Panc1 (cell line): ENCODE measurements at places on chromosomes 2 and 18.

- no peak for DNase-seq
Observed at GRCh38 chr2:110116033-110116710, 550 bp upstream of the MALL start.

GRCh38 chr18:46759890-46760289 lies 3.0 kb upstream of the ST8SIA5 start:
- no peak for DNase-seq

- no peak for DNase-seq
Observed at GRCh38 chr2:143926736-143927135, 593.2 kb downstream of the ZEB2 start.

- DNase-seq: no peak
Observed at GRCh38 chr18:6441200-6441599, 26.5 kb upstream of the L3MBTL4 start.

DNA sequence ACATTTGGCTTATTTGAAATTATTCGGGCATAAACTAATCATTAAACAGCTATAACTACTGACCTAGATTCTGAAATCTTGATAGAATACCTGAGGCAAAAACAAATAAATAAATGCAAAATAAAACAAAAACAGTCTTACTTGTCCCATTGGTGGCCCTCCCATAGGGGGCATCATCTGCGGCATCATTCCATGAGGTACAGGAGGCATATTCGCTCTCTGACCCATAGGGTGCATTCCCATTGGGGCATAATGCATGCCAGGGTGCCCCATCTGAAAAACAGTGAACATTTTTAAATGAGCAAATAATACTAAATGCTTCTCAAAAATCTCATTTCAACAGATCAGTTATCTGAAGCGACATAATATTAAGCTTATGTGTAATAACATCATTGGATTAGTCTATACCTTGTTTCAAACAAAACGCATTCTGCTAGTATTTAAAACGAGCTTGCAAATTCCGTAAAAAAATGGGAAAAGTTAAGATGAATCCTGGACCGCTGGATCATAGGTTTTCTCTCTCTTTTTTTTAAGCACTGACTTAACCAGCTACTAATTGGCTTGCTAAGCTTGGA lies 1.3 kb downstream of the PRPF40A start:
- DNase-seq: no peak

DNA sequence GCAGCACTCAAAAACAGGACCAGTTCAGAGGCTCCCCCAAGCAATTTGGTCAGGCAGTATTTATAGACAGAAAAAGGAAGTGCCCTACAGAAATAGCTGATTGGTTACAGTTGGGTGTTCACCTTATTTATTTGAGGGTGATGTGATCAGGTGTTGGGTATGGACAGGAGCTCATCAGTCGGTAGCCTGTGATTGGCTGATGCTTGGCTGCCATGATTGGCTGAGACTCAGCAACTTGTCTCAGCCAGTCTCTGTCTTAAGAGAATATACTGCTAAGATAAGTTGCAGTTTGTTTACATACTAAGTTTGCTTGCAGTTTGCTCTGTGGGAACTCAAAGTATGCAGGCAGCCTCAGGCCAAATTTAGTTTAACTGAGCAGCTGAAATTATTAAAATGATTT lies 9.4 kb downstream of the ABCG8 start:
- DNase-seq: peak; percentile 36

GRCh38 chr2:162720559-162721271 lies 117.9 kb downstream of the KCNH7 start:
- DNase-seq: no peak

DNA sequence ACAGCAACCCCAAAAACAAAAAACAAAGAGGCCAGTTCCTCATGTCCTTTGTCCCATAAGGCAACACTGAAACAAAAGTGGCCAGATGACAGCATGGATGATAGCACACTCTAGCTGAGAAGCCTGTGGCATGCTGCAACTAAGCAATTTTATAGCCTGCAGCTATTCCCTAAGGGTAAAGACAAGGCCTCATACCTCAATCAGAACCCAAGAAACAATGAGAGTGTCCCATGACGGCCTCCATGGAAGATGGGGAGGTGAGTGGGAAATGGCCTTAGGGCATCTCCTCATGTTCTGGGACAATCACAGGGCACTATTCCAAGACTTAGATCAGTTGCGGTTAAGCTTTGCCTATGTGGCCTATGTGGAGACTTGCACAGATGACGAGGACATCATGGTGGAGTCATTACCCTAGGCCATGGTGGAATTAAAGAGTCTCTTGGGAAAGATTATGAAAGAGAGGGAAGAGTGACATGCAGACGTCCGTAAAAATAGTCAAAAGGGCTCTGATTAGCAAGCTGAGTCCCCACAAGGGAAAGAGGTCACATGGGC lies 103.1 kb downstream of the INO80D start:
- no peak for DNase-seq

GRCh38 chr2:173940208-173941020 lies 24.8 kb downstream of the SP3 start:
- DNase-seq: no peak

DNA sequence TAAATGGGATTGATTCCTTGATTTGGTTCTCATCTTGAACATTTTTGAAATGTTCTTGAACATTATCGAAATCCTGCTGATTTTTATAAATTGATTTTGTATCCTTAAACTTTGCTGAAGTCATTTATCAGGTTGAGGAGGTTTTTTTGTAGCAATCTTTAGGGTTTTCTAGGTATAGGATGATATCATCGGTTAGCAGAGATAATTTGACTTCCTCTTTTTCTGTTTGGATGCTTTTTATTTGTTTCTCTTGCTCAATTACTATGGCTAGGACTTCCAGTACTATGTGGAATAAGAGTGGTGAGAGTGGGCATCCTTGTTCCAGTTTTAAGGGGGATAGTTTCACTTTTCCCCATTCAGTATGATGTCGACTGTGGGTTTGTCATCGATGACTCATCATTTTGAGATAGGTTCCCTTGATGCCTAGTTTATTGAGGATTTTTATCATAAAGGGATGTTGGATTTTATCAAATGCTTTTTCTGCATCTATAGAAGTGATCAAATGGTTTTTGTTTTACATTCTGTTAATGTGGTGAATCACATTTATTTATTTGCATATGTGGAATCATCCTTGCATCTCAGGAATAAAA lies 201.5 kb upstream of the ZSWIM2 start:
- no peak for DNase-seq

GRCh38 chr2:86636842-86637241 lies 13.2 kb upstream of the RNF103 start:
- DNase-seq: no peak

DNA sequence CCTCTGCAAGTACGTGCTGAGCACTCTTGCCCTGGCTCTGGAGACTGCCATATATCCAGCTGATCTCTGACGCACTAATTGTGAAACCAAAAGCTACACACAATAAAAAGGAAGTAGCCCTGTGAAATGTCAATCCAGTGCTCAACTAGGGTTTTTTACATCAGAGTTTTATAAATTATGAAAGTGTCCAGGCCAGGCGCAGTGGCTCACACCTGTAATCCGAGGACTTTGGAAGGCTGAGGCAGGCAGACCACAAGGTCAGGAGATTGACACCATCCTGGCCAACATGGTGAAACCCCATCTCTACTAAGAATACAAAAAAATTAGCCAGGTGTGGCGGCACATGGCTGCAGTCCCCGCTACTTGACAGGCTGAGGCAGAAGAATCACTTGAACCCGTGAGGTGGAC lies 24.5 kb upstream of the PEX13 start:
- no peak for DNase-seq

GRCh38 chr2:207251573-207252192 lies 85.9 kb upstream of the KLF7 start:
- DNase-seq: no peak

DNA sequence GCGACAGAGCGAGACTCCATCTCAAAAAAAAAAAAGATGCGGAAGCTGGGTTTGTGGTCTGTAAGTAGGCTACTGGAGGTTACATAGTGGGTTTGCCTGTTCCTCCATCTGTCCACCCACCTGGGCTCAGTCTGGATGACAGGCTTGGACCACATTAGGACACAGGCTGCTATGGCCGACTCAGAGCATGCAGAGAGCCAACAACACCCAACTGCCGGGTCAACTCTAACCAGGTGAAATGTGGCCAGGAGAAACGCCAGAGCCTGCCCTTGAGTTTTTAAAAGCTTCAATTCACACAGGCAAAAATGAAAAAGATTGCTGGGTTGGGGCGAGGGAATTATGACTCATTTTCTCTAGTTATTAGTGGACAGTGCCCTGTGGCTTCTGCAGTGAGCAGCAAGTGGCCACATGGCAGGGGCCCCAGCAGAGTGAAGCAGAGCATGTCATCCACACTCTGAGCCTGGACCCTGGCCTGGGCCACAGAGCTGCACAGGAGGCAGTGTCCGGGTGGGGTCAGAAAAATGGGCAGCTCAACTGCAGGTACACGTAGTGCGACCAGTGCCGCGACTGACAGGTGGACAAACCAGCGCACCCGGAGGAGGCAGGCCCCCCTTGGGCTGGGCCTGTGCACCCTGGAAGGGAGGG lies 67.4 kb downstream of the BIN1 start:
- DNase-seq: no peak

GRCh38 chr2:62467475-62468321 lies 38.3 kb downstream of the TMEM17 start:
- DNase-seq: no peak

DNA sequence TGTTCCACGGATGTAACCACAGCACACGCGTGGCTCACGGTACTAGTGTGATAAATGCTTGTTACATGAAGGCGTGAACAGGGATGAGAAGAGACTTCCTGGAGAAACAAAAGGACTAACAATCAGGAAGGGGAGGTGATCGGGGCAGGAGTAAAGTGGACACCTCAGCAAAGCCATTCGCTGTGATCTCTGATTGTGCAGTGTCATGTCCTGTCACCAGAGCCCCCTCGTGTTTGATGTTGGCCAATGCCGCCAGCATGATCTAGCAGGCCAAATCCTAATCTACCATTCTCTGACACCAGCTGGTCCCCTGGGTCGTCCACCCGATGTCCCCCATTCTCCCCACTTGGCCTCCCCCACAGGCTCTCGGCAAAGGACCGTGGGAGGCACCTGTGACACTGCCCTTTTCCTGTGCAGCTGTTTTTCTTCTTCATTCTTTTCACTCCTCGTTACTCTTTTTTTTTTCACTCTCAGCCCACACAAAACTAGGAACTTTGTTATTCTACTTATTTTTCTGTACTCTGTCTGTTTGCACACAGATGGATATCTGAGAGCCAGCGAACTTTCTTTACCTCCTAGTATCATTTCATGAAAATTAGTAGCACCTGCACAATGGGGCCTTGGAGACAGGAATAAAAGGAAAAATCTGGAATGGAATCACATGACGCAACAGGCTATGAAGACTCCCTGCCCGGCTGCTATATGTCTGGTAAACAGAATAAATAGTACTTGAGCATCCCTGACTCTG lies 146.8 kb downstream of the TGIF1 start:
- no peak for DNase-seq

DNA sequence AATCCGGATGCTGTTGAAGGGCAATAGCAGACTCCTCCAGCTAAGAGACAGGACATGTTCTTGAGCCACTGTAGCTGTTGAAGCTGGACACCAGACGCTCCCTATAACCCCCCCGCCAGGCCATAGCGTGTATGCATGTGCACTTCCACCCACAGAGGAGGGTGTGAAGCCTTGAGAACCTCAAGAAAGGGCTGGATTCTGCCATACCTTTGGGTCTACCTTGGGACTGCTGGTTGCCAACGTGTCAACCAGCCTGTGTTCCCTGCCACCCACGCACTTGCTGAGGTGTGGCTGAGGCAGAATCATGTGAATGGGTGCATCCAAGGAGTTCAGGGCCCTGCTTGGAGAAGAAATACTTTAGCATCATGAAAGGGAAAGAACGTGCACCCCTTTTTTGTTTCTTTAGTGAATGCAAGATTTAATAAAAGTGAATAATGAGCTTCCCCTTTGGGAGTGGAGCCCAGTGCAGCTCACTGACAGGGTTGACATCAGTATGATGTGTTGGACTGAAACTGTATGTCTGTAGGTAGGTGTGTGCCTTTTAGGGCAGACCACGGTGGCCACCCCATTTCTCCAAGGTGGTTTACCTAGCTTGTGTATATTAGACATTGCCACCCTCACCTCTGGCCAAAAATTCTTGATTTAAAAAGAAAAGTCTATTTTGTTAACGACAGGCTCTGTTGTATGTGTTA lies 198.3 kb downstream of the MGAT5 start:
- DNase-seq: no peak

- DNase-seq: no peak
Observed at GRCh38 chr2:157260533-157261198, 3.2 kb downstream of the GALNT5 start.

- no peak for DNase-seq
Observed at GRCh38 chr2:239289545-239289944, 111.3 kb downstream of the HDAC4 start.

GRCh38 chr2:196384729-196385128 lies 213.4 kb upstream of the STK17B start:
- DNase-seq: no peak

DNA sequence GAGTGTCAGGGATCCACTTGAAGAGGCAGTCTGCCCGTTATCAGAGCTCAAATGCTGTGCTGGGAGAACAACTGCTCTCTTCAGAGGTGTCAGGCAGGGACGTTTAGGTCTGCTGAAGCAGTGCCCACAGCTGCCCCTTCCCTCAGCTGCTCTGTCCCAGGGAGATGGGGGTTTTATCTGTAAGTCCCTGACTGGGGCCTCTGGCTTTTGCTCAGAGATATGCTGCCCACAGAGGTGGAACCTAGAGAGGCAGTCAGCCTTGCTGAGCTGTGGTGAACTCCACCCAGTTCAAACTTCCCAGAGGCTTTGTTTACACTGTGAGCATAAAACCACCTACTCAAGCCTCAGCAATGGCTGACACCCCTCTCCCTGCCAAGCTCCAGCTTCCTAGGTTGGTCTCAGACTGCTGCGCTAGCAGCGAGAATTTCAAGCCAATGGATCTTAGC lies 38.1 kb downstream of the PLEK start:
- no peak for DNase-seq

GRCh38 chr2:191537921-191538320 lies 140.0 kb upstream of the NABP1 start:
- no peak for DNase-seq
